ENCODE measurements at places on chromosomes 4 and X.

- DNase-seq, result no peak
Observed at GRCh38 chrX:1274786-1275185, 6.2 kb downstream of the CSF2RA start.

- no peak for DNase-seq
Observed at GRCh38 chrX:47796433-47796906, 40.2 kb upstream of the ZNF81 start.

GRCh38 chr4:83240379-83240875, 44.2 kb downstream of the COQ2 start:
- DNase-seq, result no peak

DNA sequence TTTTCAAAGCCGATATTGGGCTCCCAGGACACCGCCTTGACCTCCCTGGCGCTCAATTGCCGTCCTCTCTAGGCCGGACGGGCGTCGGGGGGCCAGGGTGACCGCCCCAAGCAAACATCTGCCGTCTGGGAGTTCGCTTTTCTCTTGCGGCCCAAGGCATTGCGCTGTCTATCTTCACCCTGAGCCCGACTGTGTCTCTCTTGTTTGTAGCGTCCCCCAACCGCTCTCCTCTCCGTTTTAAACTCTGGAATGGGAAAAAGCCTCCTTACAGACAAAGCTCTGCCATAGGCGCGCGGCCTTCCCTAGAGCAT, 551 bp upstream of the ARX start:
- no peak for DNase-seq

GRCh38 chr4:177293208-177294033, 16.3 kb upstream of the NEIL3 start:
- no peak for DNase-seq

DNA sequence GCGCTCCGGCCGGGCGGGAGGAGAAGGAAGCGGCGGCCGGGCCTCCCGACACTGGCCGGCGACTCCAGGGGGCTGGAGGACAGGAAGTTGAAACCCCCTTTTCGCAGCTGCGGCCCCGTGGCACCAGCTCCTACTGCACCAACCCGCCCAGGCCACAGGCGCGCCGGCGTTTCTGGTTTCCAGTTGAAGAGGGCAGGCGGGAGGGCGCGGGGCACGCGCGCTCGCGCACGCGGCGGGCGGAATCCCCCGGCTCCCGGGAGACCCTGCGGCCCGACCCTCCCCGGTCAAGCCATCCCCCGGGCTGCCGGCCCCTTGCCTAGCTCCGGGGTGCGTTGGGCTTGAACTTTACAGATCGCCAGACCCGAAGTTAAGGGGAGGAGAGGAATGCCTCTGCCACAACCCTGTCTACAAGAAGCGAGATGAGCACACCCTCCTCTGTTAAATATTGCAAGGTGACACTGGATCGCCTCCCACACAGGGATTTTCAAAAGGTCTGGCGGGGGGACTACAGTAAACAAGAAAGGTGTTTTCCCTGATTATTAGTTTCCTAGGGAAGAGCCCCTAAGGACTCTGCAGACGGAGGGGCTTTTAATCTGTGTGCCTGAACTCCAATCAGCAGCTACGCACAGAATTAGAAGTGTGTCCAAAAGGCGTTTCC, 1.4 kb downstream of the ELOVL6 start:
- DNase-seq, result peak; percentile 67

DNA sequence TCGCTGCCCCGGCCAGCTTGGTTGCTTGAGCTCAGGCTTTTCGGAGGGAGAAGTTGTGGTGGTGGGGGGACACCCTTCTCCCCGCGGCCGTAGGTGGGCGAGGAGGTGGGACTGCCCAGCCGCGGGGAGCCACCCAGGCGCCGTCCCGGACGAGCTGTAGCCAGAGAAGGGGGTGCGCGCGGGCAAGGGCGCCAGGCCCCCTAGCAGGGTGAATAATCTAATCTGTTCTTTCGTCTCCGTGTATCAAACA, 3.1 kb downstream of the MID1IP1 start:
- DNase-seq, result no peak

DNA sequence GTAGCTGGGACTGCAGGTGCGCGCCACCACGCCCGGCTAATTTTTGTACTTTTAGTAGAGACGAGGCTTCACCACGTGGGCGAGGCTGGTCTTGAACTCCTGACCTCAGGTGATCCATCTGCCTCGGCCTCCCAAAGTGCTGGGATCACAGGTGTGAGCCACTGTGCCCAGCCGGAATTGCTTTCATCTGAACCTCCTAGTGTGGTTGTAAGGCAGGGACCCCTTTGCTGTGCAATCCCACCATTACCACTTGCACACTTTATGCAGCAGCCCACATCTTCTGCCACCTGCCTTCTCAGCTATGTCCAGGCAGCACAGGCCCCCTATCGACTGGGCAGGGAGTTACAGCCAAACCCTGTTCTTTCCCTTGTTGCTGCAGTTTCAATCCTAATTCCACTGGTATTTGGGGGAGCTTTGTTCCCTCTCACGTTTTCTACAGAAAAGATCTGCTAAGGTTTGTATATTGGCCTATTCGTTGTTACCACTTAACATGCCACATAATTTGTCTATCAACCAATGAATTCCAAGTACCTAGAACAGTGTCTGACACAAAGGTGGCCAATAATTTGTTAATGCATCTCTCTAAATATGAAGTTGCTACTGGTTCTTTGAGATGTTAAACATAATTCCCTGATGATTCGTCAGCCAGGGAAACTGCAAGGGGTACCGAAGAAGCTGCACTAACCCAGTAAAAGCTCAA, 6.5 kb downstream of the RPL39 start:
- DNase-seq, result no peak

DNA sequence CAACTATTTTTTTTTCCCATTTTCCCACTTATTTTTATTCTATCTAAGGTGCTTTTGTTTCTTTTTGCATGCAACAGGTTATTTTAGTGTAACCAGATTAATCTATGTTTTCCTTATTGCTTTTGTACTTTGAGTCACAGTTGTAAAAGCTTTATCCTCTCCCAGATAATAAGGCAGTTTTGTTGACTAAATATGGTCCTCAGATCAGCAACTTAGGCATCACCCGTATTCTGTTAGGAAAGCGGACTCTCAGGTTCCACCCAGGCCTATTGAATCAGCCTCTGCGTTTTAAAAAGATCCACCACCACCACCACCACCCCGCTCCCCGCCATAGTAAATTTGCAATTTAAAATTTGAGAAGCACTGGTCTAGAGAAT, 58.6 kb upstream of the USP9X start:
- no peak for DNase-seq

- peak; percentile 69 for DNase-seq
Observed at GRCh38 chr4:41692717-41693345, 55.7 kb downstream of the PHOX2B start.

All from sciatic nerve (tissue), 2 donors.